Hair follicle dermal papilla cell (primary cell): ENCODE measurements at places on chromosomes 5 and 9. TPM values are rescaled to one million over a fixed set of nuclear protein-coding genes. Genes with fewer than 3 reads are reported as not detected.

PCDHGA5 gene
- total RNA-seq = 3.2 and 4.0 TPM in 2 replicates

TMEM141 gene
- 28.6 and 32.7 TPM in 2 replicates for total RNA-seq

CDC20B gene
- under 0.01 TPM in 1 of 2 replicates, not detected in the other for total RNA-seq

SHISAL2B gene
- total RNA-seq = not detected in 2 replicates

ANKDD1B gene
- 0.12 and 0.32 TPM in 2 replicates for total RNA-seq

ANKRD18B gene
- not detected in 2 replicates for total RNA-seq

PDE6A gene
- not detected in 2 replicates for total RNA-seq

CBY3 gene
- total RNA-seq = not detected in 2 replicates
